ENCODE measurements at places on chromosomes 6 and 20. TPM values are rescaled to one million over a fixed set of nuclear protein-coding genes. Genes with fewer than 3 reads are reported as not detected.

DNA sequence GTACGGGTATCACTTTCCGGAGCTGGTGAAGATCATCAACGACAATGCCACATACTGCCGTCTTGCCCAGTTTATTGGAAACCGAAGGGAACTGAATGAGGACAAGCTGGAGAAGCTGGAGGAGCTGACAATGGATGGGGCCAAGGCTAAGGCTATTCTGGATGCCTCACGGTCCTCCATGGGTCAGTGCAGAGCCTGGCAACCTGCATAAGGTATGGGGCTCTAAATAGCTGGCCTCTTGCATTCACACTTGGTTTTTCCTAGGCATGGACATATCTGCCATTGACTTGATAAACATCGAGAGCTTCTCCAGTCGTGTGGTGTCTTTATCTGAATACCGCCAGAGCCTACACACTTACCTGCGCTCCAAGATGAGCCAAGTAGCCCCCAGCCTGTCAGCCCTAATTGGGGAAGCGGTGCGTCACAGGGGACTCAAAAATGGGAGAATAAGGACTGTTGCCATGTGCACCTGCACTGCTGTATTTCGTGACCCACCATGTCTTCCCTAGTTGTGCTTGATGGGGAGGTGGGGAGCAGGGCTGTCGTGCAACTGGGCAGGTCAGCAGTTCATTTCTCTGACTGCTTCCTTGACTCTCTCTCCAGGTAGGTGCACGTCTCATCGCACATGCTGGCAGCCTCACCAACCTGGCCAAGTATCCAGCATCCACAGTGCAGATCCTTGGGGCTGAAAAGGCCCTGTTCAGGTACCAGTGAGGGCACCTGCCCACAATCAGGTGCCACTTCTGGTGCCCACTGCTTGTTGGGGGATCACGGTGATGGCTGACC is 3.1 kb downstream of the NOP56 start:
- DNase-seq: no peak

GRCh38 chr20:38337561-38338140 is 8.6 kb upstream of the LBP start:
- peak; percentile 66 for DNase-seq

DNA sequence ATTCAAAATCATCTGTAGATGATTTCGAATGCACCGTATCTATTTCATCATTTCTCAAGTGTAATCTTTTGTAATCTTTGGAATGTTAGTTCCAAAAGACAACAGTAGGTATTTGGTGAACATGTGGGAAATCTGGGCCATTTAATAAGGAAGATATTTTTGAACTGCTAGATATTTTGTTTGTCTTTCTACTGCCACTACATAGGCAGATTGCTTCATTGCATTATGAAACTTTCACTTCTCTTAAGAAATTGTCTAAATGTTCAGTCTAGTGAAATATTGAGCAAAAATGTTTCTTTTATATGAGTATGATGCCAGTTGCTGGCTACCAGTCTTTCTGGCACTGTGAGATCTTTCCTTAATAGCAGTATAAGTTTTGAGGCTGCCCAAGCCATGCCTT is 527.8 kb upstream of the RNF217 start:
- no peak for DNase-seq

- DNase-seq: peak; percentile 78
Measured at GRCh38 chr6:122610690-122611455, 668 bp downstream of the PKIB start.

DNA sequence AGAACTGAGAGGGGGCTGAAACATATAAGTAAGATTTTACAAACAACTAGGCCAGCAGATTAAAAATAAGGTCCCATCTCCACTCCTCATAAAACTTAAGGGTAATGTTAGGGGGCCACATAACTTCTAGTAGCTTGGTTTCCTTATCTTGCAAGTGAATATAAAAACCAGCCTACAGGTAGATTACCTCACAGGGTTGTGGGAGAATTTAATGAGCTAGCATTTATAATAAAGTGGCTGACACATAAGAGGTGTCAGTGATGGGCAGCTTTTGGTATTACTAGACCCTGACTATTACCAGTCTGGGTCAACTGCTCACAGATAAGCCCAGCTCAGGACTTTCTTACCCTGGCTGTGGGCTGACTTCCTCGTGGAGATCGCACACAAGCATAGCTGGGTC is 9.2 kb upstream of the PPP1R14C start:
- no peak for DNase-seq

- DNase-seq: no peak
Measured at GRCh38 chr20:2401527-2401926, 20.8 kb downstream of the TGM6 start.

GRCh38 chr6:125114248-125114858 is 39.2 kb upstream of the TPD52L1 start:
- DNase-seq: peak; percentile 63

DNA sequence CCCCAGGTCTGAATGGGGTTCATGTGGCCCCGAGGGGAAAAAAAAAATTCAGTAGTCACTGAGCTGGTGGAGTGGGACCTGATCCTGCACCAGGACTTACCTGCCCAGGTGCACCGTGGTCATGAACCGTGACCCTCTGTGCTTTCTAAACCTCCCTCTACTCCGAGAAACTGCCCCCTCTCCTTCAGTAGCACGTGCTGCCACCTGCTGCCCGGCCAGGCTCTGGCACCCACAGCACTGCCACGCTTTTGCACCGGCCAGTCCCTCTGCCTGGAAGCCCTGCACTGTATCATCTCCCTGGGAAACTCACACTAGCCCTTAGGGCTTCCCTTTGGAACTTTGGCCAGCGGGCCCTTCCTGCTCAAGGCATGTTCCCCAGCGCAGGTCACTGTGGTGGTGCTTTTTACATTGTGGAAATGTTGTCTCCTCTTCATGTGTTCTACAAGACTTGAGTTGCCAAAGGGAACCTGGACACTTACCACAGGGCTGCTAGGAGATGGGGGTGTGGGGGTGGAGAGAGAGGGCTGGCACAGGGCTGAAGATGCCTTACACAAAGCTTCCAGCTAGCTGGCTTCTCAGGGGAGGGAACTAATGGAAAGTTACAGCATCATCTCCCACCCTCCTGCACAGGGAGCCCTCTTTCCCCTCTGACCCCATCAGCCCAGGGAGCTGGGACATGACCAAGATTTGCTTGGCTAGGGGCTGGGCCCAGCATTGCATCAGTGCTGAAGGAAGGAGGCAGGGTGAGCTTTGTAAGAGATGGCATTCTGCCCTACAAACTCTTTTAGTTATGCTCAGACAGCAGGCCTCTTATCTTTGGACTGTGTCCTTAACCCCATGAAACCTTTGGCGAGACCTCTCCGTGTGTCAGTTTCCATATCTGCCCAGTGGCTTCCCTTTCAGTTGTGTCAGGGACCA is 2.5 kb upstream of the PTPRT start:
- peak; percentile 55 for DNase-seq

- no peak for DNase-seq
Measured at GRCh38 chr6:13357551-13358075, 29.3 kb upstream of the TBC1D7 start.

DNA sequence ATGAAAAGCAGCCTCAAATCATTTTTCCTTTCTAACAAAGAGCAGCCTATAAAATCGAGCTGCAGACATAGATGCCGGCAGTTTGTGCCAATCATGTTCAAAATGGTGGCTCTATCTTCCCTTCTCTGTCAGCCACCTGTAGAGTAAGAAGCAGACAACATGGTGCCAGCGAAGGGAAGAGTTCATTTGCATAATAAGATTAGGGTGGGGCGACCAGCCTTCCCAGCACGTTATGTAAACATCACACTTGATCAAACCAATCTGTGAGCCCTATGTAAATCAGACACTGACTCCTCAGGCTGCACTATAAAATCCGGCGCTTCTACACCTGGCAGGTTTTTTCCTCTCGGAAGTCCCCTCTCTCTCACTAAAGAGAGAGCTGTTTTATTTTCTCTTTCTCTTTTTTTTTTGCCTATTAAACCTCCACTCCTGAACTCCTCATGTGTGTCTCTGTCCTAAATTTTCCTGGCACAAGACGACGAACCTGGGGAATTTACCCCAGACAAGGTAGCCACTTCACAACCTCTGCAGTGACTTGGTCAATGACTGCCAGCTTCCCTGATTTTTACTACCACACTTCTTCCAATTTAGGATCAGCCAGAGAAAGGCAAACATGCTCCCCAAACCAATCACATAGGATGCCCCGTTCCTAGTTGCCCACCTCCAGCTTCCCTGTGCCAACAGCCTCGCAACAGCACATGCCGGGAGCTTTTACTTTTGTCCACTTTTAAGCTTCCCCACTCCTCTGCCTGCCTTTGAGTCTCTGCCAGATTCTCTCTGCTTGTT is 12.9 kb downstream of the TPMT start:
- peak; percentile 20 for DNase-seq

DNA sequence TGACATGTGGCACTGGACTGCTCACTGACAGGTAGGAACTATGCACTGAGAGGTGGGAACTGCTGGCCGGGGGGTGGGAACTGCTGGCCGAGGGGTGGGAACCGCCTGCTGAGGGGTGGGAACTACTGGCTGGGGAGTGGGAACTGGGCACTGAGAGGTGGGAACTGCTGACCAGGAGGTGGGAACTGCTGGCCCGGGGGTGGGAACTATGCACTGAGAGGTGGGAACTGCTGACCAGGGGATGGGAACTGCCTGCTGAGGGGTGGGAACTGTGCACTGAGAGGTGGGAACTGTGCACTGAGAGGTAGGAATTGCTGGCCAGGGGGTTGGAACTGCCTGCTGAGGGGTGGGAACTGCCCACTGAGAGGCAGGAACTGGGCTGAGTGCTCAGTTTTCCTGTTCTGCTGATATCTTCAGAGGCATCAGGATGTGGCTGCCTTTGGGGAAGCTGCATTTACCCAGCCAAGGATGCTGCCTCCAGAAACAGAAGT is 90.2 kb downstream of the THBS2 start:
- no peak for DNase-seq

GRCh38 chr6:66731310-66731709 is 1024.3 kb upstream of the EYS start:
- DNase-seq: no peak

DNA sequence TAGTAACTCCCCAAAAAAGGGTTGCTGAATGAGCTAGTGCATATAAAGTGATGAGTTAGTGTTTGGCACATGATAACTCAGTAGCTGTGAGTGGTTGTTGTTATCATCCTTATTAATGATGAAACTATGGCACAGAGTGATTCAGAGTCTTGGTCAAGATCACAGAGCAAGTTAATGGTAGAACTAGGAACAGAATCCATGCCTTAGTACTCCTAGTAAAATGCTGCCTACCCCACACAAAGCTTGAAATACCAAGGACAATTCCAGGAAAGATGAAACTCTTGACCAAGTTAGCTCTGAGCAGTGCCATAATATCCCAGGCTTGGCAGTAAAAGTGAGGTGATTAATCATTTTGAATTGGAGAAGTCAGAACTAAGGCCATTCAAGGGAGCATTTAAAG is 109.1 kb upstream of the ENPP5 start:
- DNase-seq: no peak

DNA sequence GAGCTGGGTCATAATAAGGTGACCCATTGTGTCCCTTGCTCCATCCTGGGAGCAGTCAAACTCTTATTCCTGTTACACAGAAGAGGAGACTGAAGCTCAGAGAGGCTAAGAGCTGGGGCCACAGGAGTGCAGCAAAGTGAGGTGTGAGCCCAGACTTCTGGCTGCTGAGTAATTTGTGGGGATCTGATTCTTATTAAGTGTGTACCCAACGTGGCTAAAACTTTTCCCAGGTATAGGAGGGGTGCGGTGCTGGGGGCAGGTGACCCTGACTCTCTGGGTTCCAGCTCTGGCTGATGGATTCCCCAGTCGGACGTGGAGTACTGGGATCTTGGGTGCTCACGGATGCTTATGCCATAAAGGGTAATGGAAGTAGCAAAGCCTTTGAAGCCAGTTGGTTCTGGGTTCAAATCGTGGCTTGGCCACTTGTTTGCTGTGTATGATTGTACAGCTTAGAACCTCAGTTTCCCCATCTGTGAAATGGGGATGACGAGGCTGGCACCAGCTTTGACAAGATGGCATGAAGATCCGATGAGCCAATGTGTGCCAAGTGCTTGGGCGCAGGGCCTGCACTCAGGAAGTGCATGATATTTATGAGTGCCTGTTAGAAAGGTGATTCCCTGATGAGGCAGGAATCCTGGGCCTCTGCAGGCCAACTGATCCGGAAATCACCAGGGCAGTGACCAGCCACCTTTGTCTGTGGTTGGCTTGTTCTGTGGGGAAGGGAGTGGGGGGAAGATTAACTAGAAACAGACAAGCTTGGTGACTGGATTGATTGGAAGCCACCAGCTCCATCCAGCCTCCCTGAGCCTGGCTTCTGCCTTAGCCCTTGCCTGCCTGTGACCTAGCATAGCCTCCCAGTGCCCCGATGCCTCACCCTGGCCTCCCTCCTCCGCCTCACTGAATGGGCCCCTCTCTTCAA is 6.0 kb downstream of the SRC start:
- no peak for DNase-seq

DNA sequence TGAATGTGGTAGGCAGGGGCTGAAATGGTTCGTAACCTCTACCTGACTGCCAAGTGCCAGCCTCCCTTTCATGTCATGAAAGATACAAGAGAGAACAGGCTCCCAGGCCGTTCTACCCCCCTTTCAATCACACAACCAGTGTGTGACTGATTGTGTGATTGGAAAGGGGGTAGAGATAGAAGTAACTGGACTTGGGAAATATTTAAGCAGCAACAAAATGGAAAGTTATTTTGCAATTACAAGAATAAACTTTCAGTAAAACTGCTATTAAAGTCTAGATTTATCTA is 20.8 kb downstream of the CYP24A1 start:
- no peak for DNase-seq

DNA sequence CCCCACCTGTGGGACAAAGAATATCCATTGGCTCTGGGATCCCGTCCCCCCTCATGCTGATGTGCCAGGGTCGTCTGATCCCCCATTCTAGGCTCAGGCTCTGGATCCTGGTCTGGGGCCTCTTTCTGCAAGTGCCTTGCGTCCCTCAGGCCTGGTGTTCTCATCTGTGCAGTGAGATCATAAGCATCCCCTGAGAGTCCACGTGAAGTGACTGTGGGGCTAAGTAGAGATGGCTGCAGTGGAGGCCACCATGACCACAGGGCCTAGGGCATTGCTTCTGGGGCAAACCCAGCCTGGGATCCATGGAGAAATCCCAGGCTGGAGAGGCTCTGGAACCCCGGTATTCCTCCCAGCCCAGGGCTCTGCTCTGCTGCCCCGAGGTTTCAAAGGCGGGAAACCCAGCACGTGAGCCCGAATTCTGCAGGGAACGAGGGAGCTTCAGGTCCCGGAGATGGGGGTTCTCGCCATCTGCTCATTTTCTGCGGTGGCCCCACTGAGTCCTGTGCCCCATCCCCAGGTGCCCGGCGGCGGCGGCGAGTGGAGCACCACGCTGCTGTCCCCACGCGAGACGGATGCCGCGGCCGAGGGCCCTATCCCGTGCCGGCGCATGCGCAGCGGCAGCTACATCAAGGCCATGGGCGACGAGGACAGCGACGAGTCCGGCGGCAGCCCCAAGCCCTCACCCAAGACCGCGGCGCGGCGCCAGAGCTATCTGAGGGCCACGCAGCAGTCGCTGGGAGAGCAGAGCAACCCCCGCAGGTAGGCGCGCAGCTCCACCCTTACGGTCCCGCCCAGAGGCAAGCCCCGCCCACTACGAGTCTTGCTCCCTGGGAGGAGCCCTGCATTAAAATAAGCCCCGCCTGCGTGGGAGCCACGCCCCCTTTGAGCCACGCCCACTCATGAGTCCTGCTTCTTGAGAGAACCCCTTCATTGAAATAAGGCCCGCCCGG is 105.5 kb upstream of the MYL9 start:
- peak; percentile 76 for DNase-seq

The MAP1LC3A gene
- 9.3 TPM for total RNA-seq

The SLC22A2 gene
- not detected for total RNA-seq

The SIRPB1 gene
- total RNA-seq: not detected

The KCNQ2 gene
- total RNA-seq: 0.13 TPM

The AKAP7 gene
- total RNA-seq: 5.3 TPM

The CALHM6 gene
- total RNA-seq: not detected

The TMC2 gene
- total RNA-seq: not detected

The HLA-A gene
- 869 TPM for total RNA-seq

The NKAIN4 gene
- total RNA-seq: not detected

The SLC26A8 gene
- total RNA-seq: not detected

The IBTK gene
- 14.5 TPM for total RNA-seq

The MAFB gene
- 0.76 TPM for total RNA-seq
